Left colon (tissue), 2 donors: ENCODE measurements at places on chromosomes 5 and 9. TPM values are rescaled to one million over a fixed set of nuclear protein-coding genes. Genes with fewer than 3 reads are reported as not detected.

DNA sequence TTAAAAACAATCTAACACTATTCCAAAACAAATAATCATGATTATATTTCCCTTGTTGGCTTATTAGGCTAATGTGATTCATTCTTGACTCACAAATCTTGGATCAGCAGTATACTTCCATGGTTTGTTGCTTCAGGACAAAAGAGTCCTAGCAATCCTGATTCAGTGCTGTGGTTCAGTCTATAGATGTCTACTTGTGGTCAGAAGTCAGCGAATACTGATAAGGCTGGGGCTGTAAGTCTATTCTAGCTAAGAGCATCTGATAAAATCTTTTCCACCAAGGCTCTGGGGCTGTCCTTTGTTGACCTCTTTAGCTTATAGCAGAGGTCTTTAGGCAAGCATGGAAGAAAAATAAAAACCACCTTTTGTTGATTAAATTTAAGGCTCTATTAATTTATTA lies 4.4 kb upstream of the SMIM3 start:
- no peak for DNase-seq

Gene FREM1
- 2.3 TPM for total RNA-seq

GRCh38 chr9:101601904-101602765 lies 7.4 kb upstream of the PPP3R2 start:
- DNase-seq = no peak

GRCh38 chr5:88393042-88393441 lies 124.4 kb upstream of the TMEM161B start:
- no peak for DNase-seq

- no peak for DNase-seq
These were observed 16.6 kb downstream of the MAP1B start for GRCh38 chr5:72123764-72124376.

DNA sequence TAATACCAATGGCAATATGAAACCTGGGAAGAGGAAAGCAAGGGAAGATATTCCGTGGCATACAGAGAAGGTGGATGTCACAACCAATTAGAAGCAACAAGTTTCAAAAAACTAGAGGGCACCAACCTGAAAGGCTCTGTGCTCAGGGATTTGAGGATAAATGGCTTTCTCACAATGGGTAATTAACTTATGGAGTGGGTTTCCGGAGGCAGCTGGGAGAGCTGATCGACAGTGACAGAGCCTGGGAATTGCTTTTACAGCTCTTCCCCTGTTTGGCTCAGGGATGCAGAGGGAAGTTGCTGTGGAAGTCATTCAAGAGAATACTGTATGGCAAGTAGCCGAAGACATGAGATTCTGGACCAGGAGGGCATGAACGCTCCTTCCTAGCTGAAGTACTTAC lies 237.0 kb downstream of the KIF4B start:
- no peak for DNase-seq

- DNase-seq = no peak
These were observed 393.5 kb downstream of the BRINP1 start for GRCh38 chr9:118975736-118976135.

GRCh38 chr5:10621832-10622231 lies 58.0 kb downstream of the ANKRD33B start:
- DNase-seq = no peak

DNA sequence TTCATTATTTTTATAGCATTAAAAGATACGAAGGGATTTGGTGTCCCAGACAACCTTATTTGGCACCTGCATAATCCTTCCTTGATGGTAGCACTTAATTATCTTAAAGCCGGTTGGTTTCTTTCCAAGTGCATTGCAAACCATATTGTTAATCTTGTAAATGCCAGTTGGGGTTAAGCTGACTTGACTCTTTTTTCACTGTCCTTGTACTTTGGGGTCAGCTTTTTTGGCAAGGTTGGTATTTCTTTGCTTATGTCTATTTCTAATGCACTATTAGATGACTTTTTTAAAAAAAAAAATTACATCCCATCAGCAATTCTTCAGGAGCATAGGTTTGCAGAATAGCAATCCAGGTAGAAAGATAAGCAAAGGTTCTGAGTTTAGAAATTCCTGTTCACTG lies 466.8 kb upstream of the TLE4 start:
- DNase-seq = no peak

Gene CCDC171
- total RNA-seq = 3.2 TPM

DNA sequence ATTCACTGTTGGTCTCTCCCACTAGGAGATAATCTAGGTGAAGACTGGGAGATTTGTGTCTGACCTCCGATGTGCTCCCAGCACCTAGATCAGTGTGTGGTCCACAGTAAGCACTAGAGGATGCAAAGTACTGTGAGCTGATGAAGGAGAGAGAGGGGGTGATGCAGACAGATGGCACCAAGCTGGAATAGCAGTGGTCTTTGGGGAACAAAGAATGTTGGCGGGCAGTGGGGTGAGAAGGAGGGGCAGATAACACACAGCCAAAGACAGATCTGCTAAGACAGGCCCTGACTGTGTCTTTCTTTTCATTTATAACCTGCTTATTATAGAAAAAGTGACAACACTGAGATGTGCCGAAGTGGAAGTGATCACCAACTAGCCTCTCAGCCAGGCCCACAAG lies 37.5 kb downstream of the ERGIC1 start:
- no peak for DNase-seq

GRCh38 chr5:7398596-7399280 lies 2.8 kb downstream of the ADCY2 start:
- no peak for DNase-seq

Gene EDIL3
- total RNA-seq = 38.1 TPM

Gene TMEM8B
- 16.4 TPM for total RNA-seq

Gene LCN9
- total RNA-seq = not detected

GRCh38 chr5:173018358-173018757 lies 34.8 kb downstream of the ATP6V0E1 start:
- no peak for DNase-seq

DNA sequence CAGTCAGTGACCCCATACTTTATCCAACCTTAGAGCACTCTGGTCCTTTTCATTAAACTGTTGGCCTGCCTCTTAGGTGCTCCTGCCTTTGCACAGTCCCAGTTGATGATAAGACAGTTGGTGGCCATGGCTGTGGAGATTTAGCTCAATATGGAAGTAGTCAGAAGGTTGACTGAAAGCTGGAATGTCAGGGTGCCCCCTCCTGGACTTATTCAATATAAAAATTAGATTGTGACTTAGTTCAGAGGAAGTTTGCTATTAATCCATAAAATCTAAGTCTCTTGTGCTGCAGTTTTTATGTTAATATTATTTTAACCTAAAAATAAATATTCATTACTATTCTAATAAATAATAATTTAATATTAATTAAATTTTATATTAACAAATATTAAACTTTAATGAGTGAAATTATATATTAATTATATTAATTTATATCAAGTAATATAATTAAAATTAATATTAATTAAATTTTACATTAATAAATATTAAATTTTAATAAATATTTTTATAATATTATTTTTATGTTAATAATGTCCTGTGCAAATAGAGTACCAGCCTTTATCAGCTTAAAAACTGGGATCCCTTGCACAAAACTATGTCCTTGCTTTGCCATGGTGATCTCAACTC lies 77.7 kb upstream of the ADAMTSL1 start:
- DNase-seq = no peak

Gene ADRA1B
- total RNA-seq = 2.5 TPM

- DNase-seq = no peak
These were observed 205.6 kb upstream of the ZNF608 start for GRCh38 chr5:124952079-124952478.

DNA sequence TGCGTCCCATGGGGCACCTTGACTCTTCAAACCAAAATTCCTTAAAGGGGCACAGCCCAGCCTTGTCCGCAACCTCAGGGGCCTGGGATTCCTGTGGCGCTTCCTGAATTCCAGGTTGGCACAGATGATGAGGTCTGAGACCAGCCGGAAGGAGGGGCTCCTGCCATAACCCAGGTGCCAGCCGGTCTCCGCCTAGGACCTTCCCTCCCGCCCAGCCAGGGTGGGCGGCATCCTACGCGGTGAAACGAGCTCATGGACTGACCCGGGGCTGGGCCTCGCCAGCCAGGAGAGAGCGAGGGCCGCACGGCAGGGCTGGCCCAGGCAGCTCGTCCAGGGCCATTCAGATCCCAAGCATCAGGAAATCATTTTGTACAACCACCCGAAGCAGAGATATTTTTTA lies 23.0 kb downstream of the AMBP start:
- DNase-seq = no peak

GRCh38 chr5:151030379-151030778 lies 10.0 kb downstream of the GPX3 start:
- DNase-seq = no peak

Gene HACD4
- total RNA-seq = 0.52 TPM

Gene SNX2
- 52.4 TPM for total RNA-seq

DNA sequence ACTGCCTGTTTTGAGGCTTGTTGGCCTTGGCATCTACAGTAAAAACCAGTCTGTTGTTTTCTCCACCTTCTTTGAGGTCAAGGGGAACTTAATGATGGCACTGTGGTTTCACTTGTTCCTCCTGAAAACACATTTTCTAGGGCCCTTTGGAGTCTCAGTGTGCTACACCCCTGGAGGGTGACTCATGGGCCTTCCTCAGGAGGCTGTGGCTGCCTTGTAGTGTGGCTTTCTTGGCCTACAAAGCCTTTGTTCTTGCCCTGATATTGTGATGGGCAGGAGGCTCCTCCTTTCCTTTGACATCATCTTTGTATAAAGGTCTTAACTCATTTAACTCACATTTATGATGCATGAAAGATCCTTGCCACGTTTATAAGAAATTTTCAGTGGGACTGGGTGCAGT lies 56.3 kb upstream of the GPBP1 start:
- DNase-seq = no peak

Gene SLC46A2
- not detected for total RNA-seq

- no peak for DNase-seq
These were observed 6.9 kb upstream of the SLC27A4 start for GRCh38 chr9:128333451-128333869.

Gene ADAMTS12
- 0.21 TPM for total RNA-seq

- DNase-seq = no peak
These were observed 102.2 kb upstream of the GNA14 start for GRCh38 chr9:77750284-77750683.

- DNase-seq = no peak
These were observed 12.5 kb downstream of the NR3C1 start for GRCh38 chr5:143390941-143391340.

Gene PCDHB6
- 0.11 TPM for total RNA-seq

- DNase-seq = no peak
These were observed 2.6 kb downstream of the CEMIP2 start for GRCh38 chr9:71765693-71766092.

DNA sequence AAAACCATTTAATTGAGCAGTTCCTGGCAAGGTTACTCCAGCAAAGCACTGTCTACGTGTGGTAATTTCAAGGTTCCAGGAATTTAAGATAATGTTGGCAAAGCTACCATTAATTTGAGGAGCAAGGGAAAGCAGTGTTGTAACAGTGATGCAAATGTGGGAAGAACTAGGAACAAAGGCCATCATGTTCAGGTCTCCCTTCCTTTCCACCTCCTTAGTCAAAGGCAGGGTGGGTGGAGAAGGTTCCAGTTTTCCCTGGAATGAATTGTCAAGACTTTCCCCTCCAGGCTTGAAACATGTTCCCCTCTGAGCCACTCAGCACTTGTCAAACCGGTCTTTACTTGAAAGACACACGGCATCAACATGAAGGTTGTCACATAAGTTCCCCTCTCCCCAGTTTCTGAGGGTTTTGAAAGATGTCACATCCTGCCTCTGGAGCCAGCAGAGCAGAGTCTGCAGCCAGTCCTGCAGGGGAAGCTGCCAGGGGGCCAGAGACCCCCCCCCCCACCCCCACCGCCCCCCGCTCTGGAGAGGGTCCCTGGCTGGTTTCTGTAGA lies 226.0 kb downstream of the GAS1 start:
- DNase-seq = no peak

DNA sequence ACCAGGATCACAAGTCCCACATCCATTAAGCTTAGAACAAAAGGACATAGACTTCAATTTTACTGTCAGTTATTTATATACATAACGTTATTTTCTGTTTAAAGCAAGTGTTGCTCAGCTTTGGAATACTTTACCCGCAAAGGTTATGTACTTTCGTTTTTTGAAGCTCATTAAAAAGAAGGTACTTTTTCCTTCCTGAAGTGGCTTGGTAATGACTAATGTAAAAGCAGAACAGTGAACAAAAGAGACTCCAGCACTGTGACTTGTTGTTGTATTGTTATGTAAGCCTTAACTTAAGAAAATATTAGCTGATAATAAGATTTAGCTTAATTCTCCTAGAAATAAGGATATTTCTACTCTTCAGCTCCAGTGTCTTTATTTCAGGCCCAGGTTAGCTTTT lies 97.3 kb upstream of the SLCO6A1 start:
- DNase-seq = no peak

DNA sequence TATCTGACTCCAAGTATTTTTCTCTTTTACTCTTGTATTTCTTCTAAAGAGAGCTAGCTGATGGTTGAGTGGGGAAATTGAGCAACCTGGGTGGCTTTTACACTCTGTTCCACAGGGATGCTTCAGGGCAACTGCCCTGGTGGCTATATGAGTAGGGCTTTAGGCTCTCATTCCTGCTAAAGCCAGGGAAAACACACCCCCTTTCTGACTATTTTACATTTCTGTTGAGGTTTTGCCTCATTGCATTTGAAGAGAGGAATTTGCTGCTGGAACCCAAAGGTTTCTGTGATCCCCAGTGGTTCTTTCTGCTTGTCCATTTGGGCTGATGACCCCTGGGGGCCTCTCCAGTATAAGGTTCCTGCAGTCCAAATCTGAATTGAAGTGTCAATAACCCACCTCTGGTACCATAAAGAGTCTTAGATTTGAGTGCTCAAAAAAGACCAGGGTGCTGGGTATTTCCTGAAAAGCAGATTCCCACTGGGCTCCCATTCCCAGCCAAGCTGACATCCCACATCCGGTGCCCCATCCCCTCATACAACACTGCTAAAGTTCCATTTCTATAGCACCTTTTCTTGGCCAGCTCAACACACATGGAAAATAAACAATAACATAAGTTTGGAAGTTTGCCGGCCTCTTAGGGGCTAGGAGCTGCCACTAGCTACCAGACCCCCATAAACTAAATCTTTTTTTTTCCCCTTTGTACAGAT lies 59.5 kb downstream of the PAPPA start:
- DNase-seq = no peak

Gene FAM200C
- 1.3 TPM for total RNA-seq

Gene TEX48
- not detected for total RNA-seq

GRCh38 chr5:158303883-158304282 lies 444.9 kb upstream of the CLINT1 start:
- DNase-seq = no peak

Gene PCDHB8
- 0.67 TPM for total RNA-seq

- DNase-seq = no peak
These were observed 132.3 kb upstream of the TAF11L2 start for GRCh38 chr5:17365811-17366138.

Gene CDC20B
- total RNA-seq = not detected

- no peak for DNase-seq
These were observed 13.0 kb downstream of the SQSTM1 start for GRCh38 chr5:179833709-179834070.

DNA sequence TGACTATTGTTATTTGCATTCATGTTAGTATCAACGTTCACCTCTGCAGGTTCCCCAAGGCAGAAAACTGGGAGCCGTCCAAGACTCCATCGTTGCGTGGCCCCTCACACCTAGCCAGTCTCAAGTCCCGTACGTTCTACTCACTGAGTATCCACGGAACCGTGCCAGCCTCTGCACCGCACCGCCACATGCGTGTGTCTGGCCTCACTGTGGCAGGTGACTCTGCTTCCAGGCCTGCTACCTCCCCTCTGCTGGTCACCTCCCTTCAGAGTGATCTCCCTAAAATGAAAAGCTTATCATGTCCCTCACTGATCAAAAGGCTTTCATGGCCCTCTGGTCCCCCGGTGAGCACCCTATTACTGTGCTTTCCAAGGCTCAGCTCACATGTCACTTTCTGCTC lies 108.1 kb downstream of the GABBR2 start:
- no peak for DNase-seq

GRCh38 chr5:16902846-16903245 lies 33.2 kb downstream of the MYO10 start:
- no peak for DNase-seq

Gene SH3GL2
- total RNA-seq = 0.22 TPM

Gene PLAC8L1
- 0.49 TPM for total RNA-seq
